ENCODE measurements at places on chromosomes 12 and 14.

DNA sequence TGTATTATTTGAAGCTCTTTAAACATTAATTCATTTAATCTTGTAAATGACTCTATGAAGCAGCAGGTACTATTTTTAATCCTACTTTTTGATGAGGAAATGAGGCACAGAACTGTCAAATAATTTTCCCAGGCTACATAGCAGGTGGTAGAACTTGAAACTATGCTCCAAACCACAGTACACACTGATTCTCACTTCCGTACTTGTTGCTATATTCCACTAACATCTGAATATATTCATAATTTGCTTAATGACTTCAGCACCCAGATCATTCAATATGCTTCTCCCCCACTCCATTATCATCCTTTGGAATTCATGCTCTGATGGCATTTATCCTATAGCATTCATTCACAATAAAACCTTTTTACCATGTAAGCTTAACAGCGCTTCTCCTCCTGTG, 4.9 kb downstream of the ERGIC2 start:
- DNase-seq: no peak

- no peak for DNase-seq
These were observed 505.2 kb downstream of the BCL11B start for GRCh38 chr14:98766818-98767217.

GRCh38 chr12:60173224-60174170, 577.7 kb downstream of the SLC16A7 start:
- no peak for DNase-seq

DNA sequence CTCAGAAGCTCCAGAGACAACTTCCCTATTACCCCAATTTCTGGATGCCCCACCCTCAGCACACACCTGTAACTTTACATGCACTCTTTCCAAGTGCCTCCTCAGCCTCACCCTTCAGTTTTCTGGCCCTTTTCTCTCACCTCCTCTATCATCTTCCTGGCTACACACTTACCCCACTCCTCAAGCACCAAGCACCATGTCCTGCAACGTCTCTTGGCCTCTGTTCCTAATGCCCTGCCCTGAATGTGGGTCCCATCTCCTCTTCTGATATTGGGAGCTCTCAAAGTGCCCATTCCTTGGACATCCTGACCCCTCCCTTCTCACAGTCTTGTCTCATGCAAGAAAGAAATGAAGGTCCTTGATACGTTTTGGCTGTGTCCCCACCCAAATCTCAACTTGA, 1.2 kb downstream of the KRT72 start:
- no peak for DNase-seq

DNA sequence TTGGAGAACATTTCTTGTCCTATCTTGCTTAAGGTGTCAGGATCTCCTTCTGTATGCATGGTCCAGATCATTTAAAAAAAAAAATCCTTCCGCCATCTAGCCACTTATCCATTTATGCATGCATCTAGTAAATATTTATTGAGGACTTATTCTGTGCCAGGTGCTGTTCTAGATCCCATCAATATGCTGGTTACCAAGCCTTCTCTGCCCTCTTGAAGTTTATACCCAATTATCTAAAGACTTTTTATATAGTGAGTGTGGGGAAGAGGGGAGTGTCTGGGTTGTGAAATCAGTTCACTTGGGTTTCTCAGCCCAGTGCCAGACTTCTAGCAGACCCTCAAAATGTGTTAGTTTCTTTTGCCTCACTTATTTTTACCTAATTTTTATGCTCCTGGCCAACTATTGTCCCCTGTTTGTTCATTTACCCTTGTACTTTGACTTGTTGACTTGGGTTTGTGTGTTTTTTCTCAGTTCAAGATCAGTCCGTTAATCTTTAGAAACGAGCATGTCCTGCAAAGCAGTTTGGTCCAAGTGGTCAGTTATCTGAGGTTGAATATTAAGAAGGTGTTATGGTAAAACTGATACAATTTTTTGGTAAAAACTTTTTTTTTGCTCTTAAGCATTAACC, 488.9 kb downstream of the PCNX1 start:
- peak; percentile 49 for DNase-seq

- DNase-seq: no peak
These were observed 91.5 kb upstream of the VASH1 start for GRCh38 chr14:76669770-76670169.

GRCh38 chr12:30537228-30537627, 158.4 kb downstream of the IPO8 start:
- peak; percentile 64 for DNase-seq

GRCh38 chr12:54229624-54230212, 40.9 kb upstream of the SMUG1 start:
- DNase-seq: no peak

GRCh38 chr12:65603438-65604351, 220.6 kb upstream of the HMGA2 start:
- DNase-seq: peak; percentile 88

DNA sequence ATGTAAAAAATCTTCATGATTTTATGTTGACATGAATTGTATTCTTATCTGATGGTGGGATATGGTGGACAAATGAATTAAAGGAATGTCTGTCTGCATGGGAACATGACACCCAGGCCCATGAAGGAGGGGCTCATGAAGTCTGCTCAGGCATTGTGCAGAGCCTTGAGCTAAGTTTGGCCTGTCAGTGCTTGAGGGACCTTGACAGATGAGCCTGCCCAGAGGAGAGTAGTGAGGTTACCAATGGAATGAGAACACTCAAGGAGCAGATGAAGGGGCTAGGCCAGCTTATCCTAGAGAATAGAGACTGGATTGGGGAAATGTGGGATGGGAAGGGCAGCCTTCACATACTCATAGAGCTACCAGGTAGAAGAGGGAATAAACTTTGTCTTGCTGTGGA, 68.8 kb downstream of the TMX1 start:
- DNase-seq: no peak

DNA sequence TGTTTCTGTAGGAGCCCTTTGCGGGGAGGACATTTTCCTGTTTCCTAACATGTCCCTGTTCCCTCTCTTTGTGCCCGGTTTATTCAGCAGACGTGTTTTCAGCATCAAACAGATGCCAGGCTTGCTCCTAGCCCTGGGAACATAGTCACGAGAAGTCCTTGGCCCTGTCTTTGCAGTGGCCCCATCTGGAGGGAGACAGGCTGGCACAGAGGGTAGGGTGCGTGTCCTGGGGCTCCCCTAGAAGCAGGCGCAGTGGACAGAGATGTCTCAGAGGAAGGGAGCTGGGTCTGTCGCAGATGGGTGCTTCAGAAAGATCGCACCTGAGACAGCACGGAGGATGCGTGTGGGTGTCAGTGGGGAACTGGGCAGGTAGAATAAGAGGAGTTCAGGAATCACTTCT, 75.0 kb upstream of the DYNC1H1 start:
- no peak for DNase-seq

- no peak for DNase-seq
These were observed 56.3 kb upstream of the PYGL start for GRCh38 chr14:51000566-51000965.

- DNase-seq: no peak
These were observed 4.7 kb downstream of the ASPG start for GRCh38 chr14:104090071-104090748.

DNA sequence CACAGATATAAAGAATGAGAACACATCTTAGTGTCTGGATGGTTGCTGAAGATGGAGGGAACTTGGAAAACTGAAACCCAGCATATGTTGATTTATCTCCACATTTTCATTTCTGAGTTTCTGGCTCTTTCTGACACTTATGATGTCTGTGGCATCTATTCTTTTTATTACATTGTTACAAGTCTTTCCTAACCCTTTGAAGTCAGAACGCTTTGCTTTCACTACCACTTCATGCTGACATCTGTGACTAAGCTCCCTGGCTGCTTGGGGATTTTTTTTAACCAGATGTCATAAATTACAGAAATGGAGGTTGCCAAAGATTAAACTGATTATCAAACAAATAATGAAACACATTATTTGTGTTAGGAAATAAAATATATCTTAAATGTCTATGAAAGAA, 188.7 kb downstream of the KITLG start:
- peak; percentile 28 for DNase-seq

DNA sequence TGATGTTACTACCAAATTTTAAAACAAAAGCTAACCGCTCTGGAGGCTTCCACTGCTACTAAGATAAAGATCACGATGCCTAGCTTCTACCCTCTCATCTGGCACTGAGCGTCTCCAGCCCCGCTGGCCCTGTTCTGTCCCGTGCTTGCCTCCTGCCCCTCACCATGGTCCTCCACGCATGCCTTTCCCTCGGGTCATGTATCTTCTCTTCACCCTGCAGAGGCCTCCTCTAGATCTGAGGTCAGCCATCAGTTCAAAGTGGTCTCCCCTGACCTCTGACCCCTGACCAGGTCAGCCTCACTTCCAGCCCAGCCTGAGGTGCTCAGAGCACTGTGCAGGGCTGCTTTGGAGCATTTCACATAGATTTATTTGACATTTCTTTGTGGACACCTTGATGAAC, 28.3 kb downstream of the ZNF664 start:
- no peak for DNase-seq

GRCh38 chr14:68965261-68965761, 13.8 kb downstream of the ACTN1 start:
- no peak for DNase-seq

DNA sequence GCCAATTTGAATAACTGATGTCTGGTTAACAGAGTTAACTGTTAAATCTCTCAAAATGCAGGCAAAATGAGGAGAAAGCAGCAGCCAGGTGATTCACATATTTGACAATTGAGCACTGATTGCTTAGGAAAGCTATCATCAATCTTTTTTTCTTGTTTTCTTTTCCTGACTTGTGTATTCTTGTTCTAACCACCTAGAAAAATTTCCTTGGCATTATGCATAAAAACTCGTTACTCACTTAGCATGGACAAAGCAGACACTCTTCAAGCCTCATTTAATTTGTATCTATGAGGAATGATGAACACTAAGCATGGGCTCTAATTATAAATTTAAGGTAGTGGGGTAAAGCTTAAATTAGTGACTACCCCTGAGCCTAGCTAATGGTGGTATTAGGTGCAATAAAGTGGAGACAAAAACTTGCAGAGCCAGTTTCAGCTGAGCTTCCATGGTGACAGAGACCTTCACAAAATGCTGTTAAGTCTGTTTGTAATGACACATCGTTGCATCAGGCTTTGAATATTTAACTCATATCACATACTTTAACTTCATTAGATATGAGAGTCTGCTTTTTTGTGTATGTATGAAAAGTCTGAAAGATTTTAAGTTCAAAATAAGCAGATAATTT, 52.0 kb downstream of the RASSF9 start:
- peak; percentile 90 for DNase-seq

DNA sequence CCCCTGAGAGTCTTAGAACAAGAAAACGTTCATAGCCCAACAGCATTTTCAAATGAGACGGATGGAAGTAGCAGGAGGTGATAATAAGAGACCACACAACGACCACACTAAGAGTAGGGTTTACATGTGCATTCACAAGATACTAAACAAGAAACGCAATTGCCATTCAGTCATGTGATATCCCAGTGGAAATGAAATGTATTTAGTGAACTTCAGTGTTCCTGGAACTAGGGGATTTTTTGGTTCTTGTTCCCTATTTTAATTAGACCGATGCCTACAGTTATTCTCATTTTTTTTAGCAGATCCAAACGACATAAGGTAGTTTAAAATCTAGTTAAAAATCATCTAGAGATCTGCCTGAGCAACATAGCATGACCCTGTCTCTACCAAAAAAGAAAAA, 150.0 kb downstream of the GPR65 start:
- no peak for DNase-seq

DNA sequence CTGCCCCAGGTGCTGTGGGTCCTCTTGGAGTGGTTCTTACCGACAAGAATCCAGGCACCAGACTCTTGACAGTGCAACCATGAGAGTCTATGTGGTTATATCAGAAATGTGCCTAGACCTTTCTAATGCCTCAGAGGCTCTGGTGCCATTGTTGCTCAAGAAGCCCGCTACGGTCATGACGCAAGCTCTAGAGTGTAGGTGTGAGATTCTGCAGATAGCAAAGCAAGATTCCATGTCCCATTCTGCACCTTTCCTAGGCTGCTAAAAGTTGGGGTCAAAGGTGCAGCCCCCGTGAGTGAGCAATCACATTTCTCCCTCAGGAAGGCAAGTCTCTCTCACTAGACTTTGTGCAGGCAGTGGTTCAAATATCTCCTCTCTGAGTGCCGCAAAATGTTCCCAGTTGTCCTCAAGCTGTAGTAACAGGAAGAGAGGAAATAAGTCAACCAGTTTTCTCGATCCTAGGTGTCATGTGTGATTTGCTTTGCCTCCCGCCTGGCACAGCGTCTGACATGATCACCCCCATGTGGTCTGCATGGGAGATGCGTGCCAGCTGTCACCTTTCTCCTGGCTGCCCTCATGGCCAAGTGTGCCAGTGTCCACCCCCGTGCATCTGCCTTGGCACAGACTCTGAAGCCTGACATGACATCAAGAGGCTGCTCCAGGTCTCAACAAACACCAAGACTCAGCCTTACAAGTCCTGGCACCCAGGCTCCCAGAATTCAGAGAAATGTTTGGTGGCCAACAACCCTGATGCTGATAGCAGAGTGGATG, 122.5 kb upstream of the COCH start:
- peak; percentile 22 for DNase-seq

GRCh38 chr12:13094367-13094766, 9.1 kb downstream of the GSG1 start:
- DNase-seq: no peak

GRCh38 chr14:23121361-23121771, 2.3 kb upstream of the CEBPE start:
- DNase-seq: no peak

- DNase-seq: no peak
These were observed 43.1 kb upstream of the CCDC196 start for GRCh38 chr14:66442953-66443571.

DNA sequence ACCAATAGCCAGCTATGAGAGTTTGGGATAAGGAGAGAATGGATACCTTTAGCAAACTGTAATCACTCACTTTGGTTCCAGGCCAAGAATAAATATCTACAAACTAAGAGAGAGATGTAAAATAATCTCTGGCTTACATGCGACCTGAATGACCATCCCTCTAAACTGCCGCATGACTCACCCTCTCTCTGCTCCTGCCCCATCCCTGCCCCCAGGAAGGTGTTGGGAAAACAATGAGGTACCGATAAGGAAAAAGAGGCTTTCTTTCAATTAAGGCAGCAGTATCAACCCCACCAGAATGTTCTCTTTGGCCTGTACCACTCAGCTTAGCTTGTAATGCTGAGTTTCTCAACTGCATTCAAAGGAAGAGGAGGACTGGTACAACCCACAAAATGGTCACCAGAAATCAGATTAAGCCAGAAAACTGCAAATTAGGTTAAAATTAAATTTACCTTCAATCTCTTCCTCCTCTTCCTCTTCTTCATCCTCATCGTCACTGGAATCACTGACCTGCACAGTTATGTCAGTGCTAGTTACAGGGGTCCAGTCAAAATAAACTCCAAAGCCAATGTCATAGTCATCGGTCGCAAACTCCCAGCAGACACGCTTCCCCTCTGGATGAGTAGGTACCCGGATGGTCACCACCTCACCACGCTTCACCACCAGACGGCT, 22.0 kb downstream of the GSTZ1 start:
- DNase-seq: no peak

GRCh38 chr12:6941267-6941666, 2.3 kb upstream of the RNU7-1 start:
- DNase-seq: no peak

DNA sequence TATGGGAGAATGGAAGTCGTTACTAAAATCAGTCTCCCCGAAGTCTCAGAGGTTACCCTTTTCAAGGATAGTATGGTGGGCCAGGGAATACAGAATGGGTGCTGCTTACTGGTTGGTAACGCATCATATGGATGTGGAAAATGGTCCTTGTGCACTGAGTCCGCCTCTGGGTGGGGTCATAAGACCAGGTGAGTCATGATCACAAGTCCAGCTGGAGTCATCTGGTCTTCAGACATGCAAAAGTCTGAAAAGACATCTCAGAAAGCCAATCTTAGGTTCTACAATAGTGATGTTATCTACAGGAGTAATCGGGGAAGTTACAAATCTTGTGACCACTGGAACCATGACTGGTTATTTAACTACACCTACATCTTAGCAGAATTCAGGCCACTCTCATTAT, 71.9 kb upstream of the TCL1B start:
- peak; percentile 52 for DNase-seq

Data from DMS53 (cell line).